ENCODE measurements at places on chromosomes 13 and 19.

DNA sequence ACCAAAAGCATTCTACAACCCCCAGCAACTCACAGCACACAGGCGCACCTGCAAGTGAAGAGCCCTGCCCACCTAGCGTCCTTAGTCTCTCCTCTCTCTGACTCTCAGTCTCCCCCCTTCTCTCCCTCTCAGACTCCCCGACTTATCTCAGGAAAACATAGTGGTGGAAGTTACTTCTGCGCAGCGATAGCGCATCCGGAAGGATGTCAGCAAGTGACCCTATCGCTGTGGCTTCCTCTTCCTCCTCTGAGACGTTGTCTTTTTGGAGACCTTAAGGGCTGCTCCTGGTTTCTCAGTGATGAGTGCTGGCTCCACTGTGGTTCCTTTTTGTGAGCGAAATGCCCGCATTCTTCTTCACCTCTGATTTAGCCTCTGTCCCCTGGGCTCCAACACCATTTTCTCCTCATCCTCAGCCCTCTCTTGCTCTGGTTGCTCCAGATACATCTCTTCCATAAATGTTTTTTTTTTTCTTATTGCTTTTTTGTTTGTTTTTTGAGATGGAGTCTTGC is 1.4 kb upstream of the YIF1B start:
- peak; percentile 49 for DNase-seq

DNA sequence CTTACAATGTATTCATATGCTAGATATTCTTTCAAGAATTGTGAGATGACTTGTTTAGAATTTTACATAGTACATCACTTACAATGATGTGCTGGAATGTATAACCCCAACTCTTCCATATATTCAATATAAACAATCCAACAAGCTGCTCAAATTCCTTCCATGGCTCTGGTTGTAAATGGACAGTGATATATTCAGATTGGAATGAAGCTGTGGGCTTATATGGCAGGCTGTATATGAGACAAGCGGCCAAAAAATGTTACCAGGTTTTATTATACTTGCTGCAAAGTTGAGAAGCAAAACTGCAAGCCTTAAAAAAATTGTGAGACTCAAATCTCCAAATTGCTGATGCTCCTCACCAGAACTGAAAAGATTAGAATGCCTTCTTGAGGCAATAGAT is 83.6 kb upstream of the KLF12 start:
- no peak for DNase-seq

DNA sequence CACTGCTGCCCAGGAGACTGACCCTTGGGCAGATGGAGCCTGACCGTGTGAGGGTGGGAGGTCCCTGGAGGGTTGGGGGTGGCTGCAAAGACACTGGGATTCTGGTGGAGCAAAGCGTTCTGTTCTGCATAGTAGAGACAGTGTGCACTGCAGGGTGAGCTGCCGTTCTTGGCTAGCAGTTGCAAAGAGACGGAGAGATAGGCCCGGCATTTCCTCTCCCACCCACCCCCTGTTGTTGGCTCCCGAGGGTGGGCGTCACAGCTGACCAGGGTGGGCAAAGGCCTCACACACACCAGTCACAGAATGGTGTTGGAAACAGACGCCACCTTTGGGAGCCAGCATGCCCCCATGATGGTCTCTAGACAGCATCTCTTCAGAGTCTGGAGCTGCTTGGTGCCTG is 11.4 kb downstream of the TMEM255B start:
- no peak for DNase-seq

DNA sequence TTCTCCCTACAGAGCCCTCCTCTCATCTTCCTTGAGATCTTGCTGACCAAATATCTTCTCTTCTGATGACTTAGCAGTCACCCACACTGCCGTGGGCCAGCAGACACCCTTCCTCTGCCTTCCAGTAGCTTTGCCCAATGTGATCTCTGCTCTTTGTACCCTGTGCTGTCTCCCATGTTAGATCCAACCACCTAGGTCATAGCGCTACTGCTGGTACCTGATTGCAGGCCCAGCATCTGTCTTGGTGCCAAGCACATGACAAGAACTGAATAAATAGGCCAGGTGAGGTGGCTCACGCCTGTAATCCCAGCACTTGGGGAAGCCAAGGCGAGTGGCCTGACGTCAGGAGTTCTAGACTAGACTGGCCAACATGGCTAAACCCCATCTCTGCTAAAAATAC is 149.7 kb downstream of the TM9SF2 start:
- no peak for DNase-seq

DNA sequence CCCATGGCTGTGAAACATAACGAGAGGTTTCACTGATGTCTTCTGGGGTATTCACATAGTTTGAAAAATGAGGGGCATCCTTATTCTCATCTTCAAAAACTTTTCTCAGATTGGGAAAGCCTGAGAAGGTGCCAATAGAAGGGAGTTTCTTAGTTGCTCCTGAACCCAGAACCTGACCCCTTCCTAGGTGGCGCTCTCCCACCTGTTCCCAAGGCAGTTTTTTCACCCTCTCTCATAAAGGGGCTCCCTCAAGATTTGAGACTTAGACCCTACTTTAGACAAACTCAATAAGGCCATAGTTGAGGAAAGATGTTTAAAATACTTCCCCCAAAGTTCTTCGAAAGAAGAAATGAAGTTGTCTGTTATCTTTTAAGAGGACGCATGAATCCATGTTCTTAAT is 142.2 kb downstream of the FGF9 start:
- DNase-seq, result no peak

DNA sequence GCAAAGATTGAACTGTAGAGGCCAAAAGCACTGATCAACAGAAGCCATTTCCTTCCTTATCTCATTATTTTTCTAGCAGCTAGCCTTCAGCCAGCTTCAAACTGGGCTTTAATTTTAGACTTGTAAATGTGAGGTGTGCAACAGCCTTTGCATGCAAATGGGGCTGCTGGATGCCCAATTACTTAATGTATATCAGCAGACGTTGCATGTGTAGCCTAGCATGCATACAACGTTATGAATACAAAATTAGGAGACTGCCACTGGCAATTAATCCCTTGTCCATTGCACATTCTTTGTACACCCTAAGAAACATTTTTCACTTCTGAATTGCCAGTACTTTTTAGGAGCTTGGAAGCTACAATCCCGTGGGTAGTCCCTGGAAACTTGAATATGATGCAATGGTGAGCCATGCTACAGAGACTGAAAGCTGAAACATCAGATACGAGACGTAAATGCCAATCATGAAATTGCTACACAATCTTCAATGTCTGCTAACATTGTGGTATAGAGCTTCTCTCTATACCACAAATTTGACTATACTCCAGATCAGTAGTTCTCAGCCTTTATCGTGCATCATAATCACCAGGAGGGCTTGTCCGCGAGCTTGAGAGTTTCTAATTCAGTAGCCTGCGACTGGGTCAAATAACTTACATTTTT is 20.2 kb downstream of the EPSTI1 start:
- no peak for DNase-seq

GRCh38 chr19:1315470-1316166 is 29.9 kb downstream of the EFNA2 start:
- DNase-seq, result peak; percentile 64

DNA sequence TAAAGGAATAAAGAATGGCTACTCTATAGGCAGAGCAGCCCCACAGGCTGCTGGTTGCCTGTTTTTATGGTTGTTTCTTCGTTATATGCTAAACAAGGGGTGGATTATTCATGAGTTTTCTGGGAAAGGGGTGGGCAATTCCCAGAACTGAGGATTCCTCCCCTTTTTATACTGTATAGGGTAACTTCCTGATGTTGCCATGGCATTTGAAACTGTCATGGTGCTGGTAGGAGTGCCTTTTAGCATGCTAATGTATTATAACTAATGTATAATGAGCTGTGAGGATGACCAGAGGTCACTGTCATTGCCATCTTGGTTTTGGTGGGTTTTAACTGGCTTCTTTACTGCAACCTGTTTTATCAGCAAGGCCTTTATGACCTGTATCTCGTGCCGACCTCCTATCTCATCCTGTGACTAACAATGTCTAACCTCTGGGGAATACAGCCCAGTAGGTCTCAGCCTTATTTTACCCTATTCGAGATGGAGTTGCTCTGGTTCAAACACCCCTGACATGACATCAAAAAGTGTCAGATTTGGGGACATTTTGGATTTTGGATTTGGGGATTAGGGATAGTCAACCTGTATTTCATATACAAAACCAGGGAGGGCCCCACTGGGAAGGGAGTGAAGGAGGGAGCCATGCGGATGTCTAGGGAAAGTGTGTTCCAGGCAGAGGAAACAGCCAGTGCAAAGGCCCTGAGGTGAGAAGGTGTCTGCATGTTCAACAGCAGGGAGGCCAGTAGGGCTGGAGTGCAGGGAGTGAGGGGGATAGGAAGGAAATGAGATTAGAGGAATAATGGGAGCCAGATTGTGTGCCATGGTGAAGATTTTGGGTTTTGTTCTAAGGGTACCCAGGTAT is 10.9 kb downstream of the FXYD5 start:
- DNase-seq, result no peak

DNA sequence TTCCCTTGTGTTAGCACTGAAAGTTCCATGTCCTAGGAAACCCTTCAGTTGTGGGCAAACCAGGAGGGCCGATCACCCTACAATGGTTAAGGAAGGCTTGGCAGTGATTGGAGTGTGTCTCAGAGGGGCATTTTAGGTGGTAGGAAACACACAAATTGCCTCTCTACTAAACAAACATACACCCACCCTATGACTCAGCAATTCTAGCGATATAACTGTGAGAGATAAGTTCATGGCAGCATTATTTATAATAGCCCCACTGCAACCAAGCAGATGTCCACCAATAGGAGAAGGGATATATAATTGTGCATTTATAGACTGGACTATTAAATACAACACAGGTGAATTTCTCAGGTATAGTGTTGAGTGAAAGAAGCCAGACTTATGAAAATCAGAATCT is 543.1 kb downstream of the UQCRFS1 start:
- no peak for DNase-seq

Measured in Ammon's horn (tissue), 1 donor.